ENCODE measurements at places on chromosomes 2 and 18.
A peak's percentile ranks its signal among the peaks of the same experiment; 100 is the strongest.

GRCh38 chr2:128315829-128316776, 2.6 kb downstream of the HS6ST1 start:
- peak; percentile 48 for DNase-seq

- no peak for DNase-seq
These were observed 31.6 kb upstream of the SLC35F6 start for GRCh38 chr2:26732446-26732845.

- DNase-seq = no peak
These were observed 417.7 kb upstream of the SLC14A2 start for GRCh38 chr18:45197526-45197970.

GRCh38 chr2:134570676-134571075, 148.1 kb downstream of the TMEM163 start:
- no peak for DNase-seq

- no peak for DNase-seq
These were observed 61.2 kb upstream of the LRPPRC start for GRCh38 chr2:44056947-44057346.

- no peak for DNase-seq
These were observed 254.1 kb downstream of the TRIB2 start for GRCh38 chr2:12970861-12971260.

DNA sequence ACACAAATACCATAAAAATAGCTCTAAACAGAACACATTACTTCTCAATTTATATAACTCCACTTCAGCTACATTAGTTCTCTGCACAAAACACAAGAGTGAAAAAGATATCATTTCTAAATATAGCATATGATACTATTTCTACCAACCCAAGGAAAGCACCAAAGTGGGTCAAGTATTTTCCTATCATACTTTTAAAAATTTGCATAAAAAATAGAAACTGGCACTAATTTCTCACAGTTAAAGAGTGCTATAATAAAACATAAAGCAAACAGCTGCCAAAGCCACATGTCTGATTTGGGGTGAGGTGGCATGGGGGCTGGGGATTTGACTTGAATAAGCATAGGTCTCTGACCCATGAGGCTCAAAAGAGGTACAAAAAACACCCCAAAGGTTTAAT, 61.5 kb downstream of the BARD1 start:
- DNase-seq = no peak

GRCh38 chr2:222860740-222861410, at the start of gene ACSL3:
ACSL3 (plus strand) TSS chr2:222861036; CDS start chr2:222908773, 47,737 bp downstream.
- peak; percentile 88 for DNase-seq

- peak; percentile 58 for DNase-seq
These were observed at the start of gene DOCK10 for GRCh38 chr2:225041851-225042799. DOCK10 (minus strand) TSS chr2:225042468; CDS start chr2:225042374, 94 bp downstream.

DNA sequence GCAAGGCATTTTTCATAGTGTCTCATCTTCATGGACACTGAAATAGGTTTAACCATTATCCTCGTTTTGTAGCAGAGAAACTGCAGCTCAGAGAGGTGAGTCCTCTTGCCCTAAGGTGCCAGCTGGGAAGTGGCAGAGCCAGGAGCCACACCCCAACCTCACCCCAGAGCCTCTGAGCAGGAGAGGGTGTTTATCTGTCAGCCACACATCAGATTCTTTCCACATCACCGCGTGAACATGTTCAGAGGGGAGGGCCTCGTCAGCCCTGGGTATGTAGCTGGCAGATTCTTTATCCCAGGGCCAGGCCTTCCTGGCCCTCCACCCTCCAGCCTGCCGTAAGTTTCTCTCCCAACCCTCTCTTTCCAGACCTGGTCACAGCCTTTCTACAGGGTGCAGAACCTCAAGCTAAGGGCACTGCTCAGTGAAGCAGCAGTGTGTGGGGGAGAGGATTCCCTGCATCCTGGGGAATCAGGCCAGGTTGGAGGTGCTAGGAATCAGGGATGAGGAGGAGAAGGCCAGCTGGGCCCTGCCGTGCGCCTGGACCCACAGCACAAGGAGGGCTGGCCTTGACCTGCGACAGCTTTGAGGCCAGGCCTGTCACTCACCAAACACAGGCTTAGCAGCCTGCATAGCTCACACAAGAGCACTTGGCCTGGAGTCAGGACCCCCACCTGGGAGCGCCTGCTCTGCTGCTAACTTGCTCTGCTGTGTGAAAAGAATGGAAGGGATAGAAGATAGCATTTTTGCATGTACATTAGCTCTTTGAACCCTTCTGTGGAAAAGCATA, 111.3 kb upstream of the MCFD2 start:
- no peak for DNase-seq

All from H1 (cell line).